ENCODE measurements at places on chromosomes 1 and 21. TPM values are rescaled to one million over a fixed set of nuclear protein-coding genes. Genes with fewer than 3 reads are reported as not detected.
A peak's percentile ranks its signal among the peaks of the same experiment; 100 is the strongest.

The CD101 gene
- total RNA-seq: 2.8 TPM

GRCh38 chr1:244583358-244583982 lies 69.5 kb upstream of the DESI2 start:
- H3K4me3 ChIP-seq: no peak overlapping the region
- DNase-seq: no peak

GRCh38 chr1:18264450-18265039 lies 156.9 kb downstream of the IGSF21 start:
- H3K27ac ChIP-seq: no peak overlapping the region
- H3K36me3 ChIP-seq: no peaks in the 10 kb centered on the region
- no peak for DNase-seq
- H3K4me3 ChIP-seq: no peak overlapping the region
- H3K27me3 ChIP-seq: no peaks in the 10 kb centered on the region
- no peaks in the 10 kb centered on the region for H3K4me1 ChIP-seq

GRCh38 chr1:158999316-159000069 lies 10.2 kb upstream of the IFI16 start:
- H3K36me3 ChIP-seq: no peaks in the 10 kb centered on the region
- H3K4me1 ChIP-seq: no peaks in the 10 kb centered on the region
- H3K4me3 ChIP-seq: peak overlapping the region; percentile 45
- no peaks in the 10 kb centered on the region for H3K27me3 ChIP-seq

GRCh38 chr21:43611598-43612369 lies 47.5 kb downstream of the HSF2BP start:
- H3K27me3 ChIP-seq: no peaks in the 10 kb centered on the region
- no peak overlapping the region for H3K4me3 ChIP-seq
- H3K36me3 ChIP-seq: no peaks in the 10 kb centered on the region
- DNase-seq: peak; percentile 76
- H3K27ac ChIP-seq: peak overlapping the region; percentile 22

- no peak overlapping the region for H3K4me3 ChIP-seq
- H3K4me1 ChIP-seq: no peaks in the 10 kb centered on the region
- peaks cover 13% of the 10 kb centered on the region for H3K36me3 ChIP-seq
- peak overlapping the region; percentile 81 for H3K27ac ChIP-seq
These were observed 17.2 kb downstream of the MTHFR start for GRCh38 chr1:11788549-11789053.

DNA sequence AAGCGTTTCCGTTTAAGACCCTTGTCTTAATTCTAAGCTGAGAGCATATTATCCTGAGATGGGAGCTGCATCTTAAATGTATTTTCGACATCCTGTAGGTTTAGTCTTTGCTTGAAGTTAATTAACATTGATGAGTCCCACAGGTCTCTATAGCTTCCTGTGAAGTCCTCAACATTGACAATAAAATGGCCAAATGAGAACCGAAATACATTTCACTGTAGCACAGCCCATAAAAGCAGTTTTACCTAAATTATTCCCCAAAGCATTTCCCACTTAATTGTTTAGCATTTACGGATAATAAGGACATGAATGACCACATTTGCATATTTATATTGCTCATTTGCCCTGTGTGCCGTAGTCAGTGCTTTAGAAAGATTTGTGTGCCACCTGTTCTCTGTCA lies 116.4 kb downstream of the CRB1 start:
- no peak overlapping the region for H3K27ac ChIP-seq
- H3K4me3 ChIP-seq: no peak overlapping the region
- H3K27me3 ChIP-seq: no peaks in the 10 kb centered on the region
- H3K4me1 ChIP-seq: no peaks in the 10 kb centered on the region

GRCh38 chr1:25001125-25001915 lies 71.2 kb upstream of the RUNX3 start:
- no peak overlapping the region for H3K4me3 ChIP-seq
- no peaks in the 10 kb centered on the region for H3K4me1 ChIP-seq
- H3K36me3 ChIP-seq: no peaks in the 10 kb centered on the region
- H3K27me3 ChIP-seq: no peaks in the 10 kb centered on the region
- H3K27ac ChIP-seq: no peak overlapping the region

- H3K36me3 ChIP-seq: no peaks in the 10 kb centered on the region
- no peak overlapping the region for H3K4me3 ChIP-seq
- no peaks in the 10 kb centered on the region for H3K4me1 ChIP-seq
- no peak for DNase-seq
- H3K27me3 ChIP-seq: no peaks in the 10 kb centered on the region
- H3K27ac ChIP-seq: no peak overlapping the region
These were observed 15.8 kb upstream of the CYB5R1 start for GRCh38 chr1:202982715-202983430.

GRCh38 chr1:62723883-62724282 lies 35.7 kb upstream of the DOCK7 start:
- H3K4me1 ChIP-seq: peaks cover 4% of the 10 kb centered on the region
- no peaks in the 10 kb centered on the region for H3K27me3 ChIP-seq
- DNase-seq: no peak
- H3K27ac ChIP-seq: no peak overlapping the region

GRCh38 chr1:29208442-29208841 lies 22.3 kb downstream of the MECR start:
- H3K36me3 ChIP-seq: no peaks in the 10 kb centered on the region
- no peak for DNase-seq
- no peak overlapping the region for H3K4me3 ChIP-seq
- H3K27me3 ChIP-seq: no peaks in the 10 kb centered on the region
- H3K27ac ChIP-seq: no peak overlapping the region
- H3K4me1 ChIP-seq: no peaks in the 10 kb centered on the region

The EFNA4 gene
- total RNA-seq: 19.7 TPM

- DNase-seq: no peak
- H3K36me3 ChIP-seq: no peaks in the 10 kb centered on the region
- H3K27me3 ChIP-seq: no peaks in the 10 kb centered on the region
- H3K27ac ChIP-seq: no peak overlapping the region
- H3K4me1 ChIP-seq: no peaks in the 10 kb centered on the region
- H3K4me3 ChIP-seq: no peak overlapping the region
These were observed 8.1 kb upstream of the KRTAP21-3 start for GRCh38 chr21:30726726-30727125.

The TCHH gene
- total RNA-seq: 0.57 TPM

- H3K27ac ChIP-seq: no peak overlapping the region
- no peaks in the 10 kb centered on the region for H3K4me1 ChIP-seq
- no peak overlapping the region for H3K4me3 ChIP-seq
These were observed 22.1 kb downstream of the EIF2D start for GRCh38 chr1:206590025-206590758.

DNA sequence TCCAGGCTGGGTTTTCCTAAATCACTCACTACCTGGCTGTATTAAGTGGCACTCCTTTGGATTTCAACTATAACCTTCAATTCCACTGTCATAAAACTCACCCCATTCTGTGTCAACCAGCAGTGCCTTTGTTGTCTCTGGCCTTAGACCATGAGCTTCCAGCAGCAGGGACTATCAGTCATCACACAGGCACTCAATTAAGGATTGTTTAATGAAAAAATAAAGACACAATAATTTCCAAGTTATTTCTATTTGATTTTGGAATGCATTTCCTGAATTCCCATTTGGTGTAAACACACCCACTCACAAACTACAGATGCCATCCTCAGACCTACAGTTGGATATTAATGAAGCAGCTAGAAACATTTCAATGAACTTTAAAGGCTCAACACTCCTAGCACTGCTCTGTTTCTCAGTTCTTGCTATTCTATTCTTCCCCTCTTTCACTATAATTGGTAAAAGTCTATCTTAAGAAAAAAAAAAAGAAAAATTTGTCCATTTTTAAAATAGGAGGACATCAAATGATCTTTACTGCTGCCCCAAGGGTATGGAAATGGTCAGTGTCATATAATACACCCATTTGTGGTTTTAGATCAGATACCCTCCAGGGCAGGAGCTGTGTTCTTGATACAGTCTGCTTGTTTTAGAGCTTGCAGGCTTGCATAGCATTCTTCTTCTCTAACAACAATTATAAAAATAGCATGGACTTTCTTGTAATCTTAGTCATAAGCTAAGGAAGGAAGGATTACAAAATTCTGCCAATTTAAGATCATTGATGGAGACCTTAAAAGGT lies 156.4 kb downstream of the PTGER3 start:
- H3K4me3 ChIP-seq: no peak overlapping the region
- no peaks in the 10 kb centered on the region for H3K36me3 ChIP-seq
- no peaks in the 10 kb centered on the region for H3K4me1 ChIP-seq
- no peak overlapping the region for H3K27ac ChIP-seq
- no peaks in the 10 kb centered on the region for H3K27me3 ChIP-seq
- no peak for DNase-seq

DNA sequence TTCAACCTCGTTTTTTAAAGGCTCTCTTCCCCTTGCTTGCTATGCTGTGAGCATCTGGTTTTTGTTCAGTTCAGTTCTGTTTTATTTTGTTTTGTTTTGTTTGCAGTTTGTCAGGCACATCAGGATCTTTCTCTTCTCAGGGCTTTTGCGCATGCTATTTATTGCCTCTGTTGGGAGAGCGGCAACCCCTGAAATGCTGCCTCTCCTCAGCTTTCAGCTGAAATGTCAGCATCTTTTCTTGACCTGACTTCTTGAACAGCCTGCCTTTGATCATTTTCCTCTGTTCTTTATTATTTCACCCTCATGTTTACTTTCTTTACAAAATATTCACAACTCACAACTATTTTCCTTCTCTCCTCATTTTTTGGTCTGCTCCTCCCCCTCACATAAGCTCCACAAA lies 50.4 kb upstream of the RC3H1 start:
- H3K27me3 ChIP-seq: no peaks in the 10 kb centered on the region
- no peaks in the 10 kb centered on the region for H3K4me1 ChIP-seq
- H3K36me3 ChIP-seq: no peaks in the 10 kb centered on the region
- no peak for DNase-seq
- H3K4me3 ChIP-seq: no peak overlapping the region

The CD1D gene
- total RNA-seq: 17.3 TPM

The SIPA1L2 gene
- 38.0 TPM for total RNA-seq

The KCNQ4 gene
- 1.1 TPM for total RNA-seq

GRCh38 chr1:224172229-224172628 lies 10.8 kb upstream of the DEGS1 start:
- no peak overlapping the region for H3K27ac ChIP-seq
- H3K36me3 ChIP-seq: no peaks in the 10 kb centered on the region
- DNase-seq: no peak
- no peaks in the 10 kb centered on the region for H3K27me3 ChIP-seq

GRCh38 chr1:117644696-117645311 lies 39.0 kb downstream of the TENT5C start:
- DNase-seq: no peak
- H3K27me3 ChIP-seq: no peaks in the 10 kb centered on the region
- H3K4me1 ChIP-seq: no peaks in the 10 kb centered on the region
- H3K4me3 ChIP-seq: no peak overlapping the region
- no peaks in the 10 kb centered on the region for H3K36me3 ChIP-seq
- H3K27ac ChIP-seq: no peak overlapping the region

The AIRE gene
- total RNA-seq: 1.7 TPM

- H3K4me3 ChIP-seq: peak overlapping the region; percentile 27
- no peaks in the 10 kb centered on the region for H3K27me3 ChIP-seq
- peak overlapping the region; percentile 77 for H3K27ac ChIP-seq
- H3K4me1 ChIP-seq: peaks cover 3% of the 10 kb centered on the region
- peak; percentile 54 for DNase-seq
- H3K36me3 ChIP-seq: no peaks in the 10 kb centered on the region
These were observed 26.3 kb upstream of the IER5 start for GRCh38 chr1:181061891-181062835.

GRCh38 chr1:162141281-162142054 lies 72.0 kb downstream of the NOS1AP start:
- no peaks in the 10 kb centered on the region for H3K36me3 ChIP-seq
- no peak overlapping the region for H3K27ac ChIP-seq
- no peaks in the 10 kb centered on the region for H3K27me3 ChIP-seq
- DNase-seq: no peak
- no peak overlapping the region for H3K4me3 ChIP-seq
- no peaks in the 10 kb centered on the region for H3K4me1 ChIP-seq

GRCh38 chr1:149915429-149916192 lies 2.0 kb downstream of the SV2A start:
- H3K36me3 ChIP-seq: no peaks in the 10 kb centered on the region
- no peak overlapping the region for H3K27ac ChIP-seq
- DNase-seq: no peak
- H3K4me3 ChIP-seq: no peak overlapping the region

The FCGR2B gene
- 19.2 TPM for total RNA-seq

- H3K4me3 ChIP-seq: no peak overlapping the region
- peaks cover 3% of the 10 kb centered on the region for H3K36me3 ChIP-seq
- no peak for DNase-seq
- H3K27ac ChIP-seq: no peak overlapping the region
- H3K4me1 ChIP-seq: no peaks in the 10 kb centered on the region
- H3K27me3 ChIP-seq: no peaks in the 10 kb centered on the region
These were observed 126.1 kb downstream of the CDC42BPA start for GRCh38 chr1:227192163-227192562.

DNA sequence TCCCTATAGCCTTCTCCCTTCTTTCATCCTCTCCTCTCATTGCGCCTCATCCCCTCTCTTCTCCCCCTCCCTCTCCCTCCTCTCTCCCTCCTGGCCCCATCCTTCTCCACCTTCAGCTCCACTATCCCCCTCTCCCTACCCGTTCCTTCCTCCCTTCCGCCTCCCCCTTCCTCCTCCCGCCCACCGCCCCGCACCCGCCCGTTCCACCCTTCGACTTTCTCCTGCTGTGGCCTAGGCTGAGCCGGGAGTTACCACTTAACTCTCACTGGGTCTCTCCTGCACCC lies 1.6 kb downstream of the NPR1 start:
- peaks cover 14% of the 10 kb centered on the region for H3K4me1 ChIP-seq
- no peak overlapping the region for H3K27ac ChIP-seq
- DNase-seq: no peak
- peak overlapping the region; percentile 60 for H3K4me3 ChIP-seq
- peaks cover 22% of the 10 kb centered on the region for H3K27me3 ChIP-seq

- no peak for DNase-seq
- H3K36me3 ChIP-seq: no peaks in the 10 kb centered on the region
- no peak overlapping the region for H3K27ac ChIP-seq
These were observed 45.6 kb downstream of the DDX20 start for GRCh38 chr1:111801071-111801850.

The NBPF4 gene
- 1.7 TPM for total RNA-seq

GRCh38 chr1:177174921-177175634 lies 4.3 kb downstream of the BRINP2 start:
- DNase-seq: no peak
- H3K4me1 ChIP-seq: no peaks in the 10 kb centered on the region
- H3K4me3 ChIP-seq: no peak overlapping the region
- no peaks in the 10 kb centered on the region for H3K36me3 ChIP-seq
- no peaks in the 10 kb centered on the region for H3K27me3 ChIP-seq
